Posterior cingulate gyrus (tissue), 11 donors: ENCODE measurements at places on chromosomes 13 and 19.

DNA sequence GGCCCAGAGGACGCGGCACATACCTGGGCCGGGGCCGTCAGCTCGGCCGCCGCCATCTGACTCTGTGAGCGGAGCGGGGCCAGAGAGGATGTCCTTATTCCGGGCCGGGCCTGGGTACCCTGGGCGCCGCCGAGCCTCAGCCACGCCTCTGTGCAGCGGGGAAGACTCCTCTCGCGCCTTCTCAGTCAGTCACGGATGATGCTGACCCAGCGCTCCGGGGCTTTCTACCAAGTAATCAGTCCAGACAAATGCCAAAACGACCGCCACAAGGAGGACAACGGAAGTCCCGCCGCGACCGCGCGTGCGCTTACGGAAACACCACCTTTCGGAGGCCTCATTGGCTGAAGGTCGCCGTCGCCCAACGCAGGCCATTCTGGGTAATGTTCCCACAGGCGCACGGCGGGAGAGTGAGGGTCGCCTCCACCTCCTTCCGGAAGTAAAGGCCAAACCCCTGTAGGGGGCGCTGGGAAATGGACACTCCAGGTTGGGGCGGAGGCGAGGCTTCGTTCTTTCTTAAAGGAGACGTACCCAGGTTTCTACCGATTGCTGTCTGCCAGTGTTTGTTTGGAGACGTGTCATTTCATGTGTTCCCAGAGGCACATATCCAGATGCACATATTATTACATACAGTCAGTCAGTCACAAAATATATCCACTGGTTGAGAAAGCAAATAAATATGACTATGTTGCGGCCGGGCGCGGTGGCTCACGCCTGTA, at the start of gene ZNF256:
Gene ZNF256 (minus strand): TSS at position 288 of the 716 bp plus-strand sequence. CDS start 232 bp downstream, at position 56.
- DNase-seq = peak; percentile 96

DNA sequence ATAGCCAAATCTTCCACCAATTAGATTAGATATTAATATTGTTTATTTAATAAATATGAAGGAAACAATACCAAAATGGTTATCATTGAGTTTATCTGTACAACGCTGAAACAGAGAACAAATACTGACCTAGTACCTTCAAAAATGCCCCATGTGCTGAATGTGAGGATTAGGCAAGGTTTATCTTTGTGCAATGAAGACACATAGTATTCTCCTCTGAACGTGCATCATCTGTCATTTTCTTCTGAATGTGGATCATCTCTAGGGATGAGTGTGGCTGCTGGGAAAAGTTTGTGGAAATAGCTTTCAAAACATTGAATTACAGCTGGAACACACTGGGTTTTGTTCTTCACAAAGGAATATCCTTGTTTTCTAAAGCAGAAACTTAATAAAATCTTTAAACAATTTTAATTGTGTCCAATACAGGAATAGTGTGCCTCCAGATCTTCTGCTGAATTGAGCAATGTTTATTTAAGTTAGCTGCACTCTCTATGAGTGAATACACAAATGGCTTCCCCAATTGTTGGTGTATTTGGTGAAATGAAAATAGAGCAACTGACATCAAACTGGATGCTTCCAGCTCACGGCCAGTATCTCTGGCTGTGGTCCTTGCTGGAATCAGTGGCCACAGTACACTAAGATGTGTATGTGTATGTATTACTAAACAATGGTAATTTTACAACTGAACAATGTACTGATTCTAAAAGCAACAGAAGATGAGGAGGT, 6.7 kb downstream of the COL4A1 start:
- no peak for DNase-seq

DNA sequence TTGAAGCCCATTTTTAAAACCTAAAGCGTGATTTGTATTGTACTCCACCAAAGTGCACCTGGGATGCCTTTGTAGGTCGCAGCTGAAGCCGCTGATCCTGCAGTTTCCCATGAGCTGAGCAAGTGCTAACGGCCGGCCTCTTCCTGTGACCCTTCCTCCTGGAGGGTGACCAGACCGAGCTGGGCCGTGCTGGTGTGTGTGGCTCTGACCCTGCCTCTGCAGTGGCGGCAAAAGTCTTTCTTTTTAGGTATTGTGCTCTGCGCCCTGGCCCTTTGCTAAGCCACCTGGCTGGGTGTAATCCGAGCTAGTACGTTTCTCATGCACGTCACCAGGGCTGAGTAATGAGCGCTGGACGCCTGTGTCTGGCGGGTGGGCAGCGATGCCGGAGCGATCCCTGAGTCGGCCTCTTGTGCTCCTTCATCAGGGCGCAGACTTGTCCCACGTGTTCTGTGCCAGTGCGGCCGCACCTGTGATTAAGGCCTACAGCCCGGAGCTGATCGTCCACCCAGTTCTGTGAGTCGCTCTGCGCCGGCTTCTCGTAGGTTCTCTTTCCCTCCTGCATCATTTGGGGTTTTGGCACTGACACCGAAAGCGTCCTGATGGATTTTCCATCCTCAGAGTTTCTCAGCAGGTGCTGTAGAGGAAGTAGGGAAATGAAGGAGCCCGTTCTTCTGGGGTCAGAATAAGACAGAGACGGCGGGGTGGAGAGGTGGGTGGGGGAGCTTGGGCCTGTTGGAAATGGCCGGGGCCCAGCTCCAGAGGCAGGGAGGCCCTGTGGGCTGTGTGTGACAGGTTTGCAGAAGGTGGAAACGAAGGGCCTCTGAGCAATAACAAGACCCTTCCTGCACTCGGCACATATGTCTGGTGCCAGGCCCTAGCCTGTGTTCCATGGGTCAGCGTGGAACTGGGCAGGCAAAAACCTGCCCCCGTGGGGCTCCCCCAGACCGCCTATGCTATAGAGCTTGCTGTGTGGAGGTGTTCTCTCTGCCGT, 9.7 kb downstream of the NAXD start:
- no peak for DNase-seq

DNA sequence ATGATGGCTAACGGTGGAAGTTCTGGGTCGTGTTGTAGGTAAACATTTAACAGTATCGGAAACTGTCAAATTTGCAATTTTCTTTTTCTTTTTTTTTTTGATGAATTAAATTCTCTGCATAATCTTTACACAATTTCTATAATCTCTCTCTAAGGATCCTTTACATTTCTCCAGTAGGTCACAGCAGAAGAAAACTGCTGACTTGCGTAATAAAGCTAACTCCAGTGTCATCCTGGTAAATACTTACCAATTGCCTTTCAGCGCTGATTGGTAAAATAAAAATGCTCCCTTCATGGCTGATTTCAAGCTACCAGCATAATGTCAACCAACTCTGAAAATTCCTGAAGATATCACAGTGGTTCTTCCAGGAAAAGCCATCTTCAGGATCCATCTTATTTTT, 510.5 kb upstream of the ATXN8OS start:
- no peak for DNase-seq

DNA sequence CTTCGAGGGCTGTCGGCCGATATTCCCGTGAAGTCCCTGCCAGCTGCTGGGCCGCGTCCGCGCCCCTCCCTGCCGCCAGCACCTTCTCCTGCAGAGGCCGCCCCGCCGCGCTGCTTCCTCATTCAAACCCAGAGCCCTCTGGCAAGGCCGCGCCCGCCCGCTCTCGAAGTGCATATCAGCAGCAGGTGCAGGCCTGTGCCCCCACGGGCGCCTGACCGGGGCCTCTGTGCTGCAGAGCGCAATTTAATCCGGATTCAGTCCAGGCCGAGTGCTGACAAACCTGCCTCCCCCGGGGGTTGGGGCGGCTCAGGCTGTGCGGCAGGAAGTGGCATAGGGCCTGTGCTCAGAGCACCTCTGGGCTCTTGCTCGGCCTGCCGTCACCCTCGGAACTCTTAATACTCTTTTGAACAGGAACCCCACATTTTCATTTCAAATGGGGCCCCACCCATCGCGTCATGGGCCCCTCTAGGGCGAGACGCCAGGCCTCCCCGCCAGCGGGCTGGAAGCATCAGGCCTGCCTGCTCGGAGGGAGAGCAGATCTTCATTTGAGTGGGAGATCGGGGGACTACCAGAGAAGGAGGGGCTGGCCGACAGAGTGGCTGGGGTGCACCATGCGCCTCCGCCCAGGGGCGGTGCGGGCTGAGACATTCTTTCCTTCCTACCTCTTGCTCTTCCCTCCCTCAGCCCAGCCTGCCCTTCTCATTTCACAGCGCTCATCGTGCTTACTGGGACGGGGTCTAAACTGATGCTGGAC, 125.7 kb downstream of the TNFRSF19 start:
- no peak for DNase-seq

- no peak for DNase-seq
Observed at GRCh38 chr13:30526612-30527495, 61.1 kb upstream of the HMGB1 start.

DNA sequence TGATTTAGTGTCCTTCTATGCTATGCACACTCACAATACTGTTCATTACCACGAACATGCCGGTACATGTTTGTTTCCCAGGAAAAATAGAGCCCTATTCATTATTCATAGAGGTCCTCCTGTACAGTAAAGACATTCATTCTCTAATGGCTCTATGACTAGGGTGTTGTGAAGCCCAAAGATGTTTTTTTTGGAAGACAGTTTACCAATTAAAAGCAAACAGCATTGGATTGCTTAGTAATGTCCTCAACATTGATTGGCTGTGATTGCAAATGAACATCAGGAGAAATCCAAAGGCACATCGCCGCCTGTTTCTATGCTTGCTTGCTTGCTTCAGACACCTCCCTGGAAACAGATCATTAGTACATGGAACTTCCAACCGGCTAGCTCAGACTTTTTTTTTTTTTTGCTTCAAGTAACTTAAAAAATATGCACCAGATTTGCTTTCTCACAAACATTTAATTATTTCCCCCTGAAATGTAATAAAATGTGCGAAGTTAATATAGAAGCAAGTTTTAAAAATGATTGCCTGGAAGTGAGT, 8.8 kb upstream of the GPC6 start:
- DNase-seq = no peak

GRCh38 chr19:2610637-2611482, 91.6 kb downstream of the GNG7 start:
- DNase-seq = peak; percentile 87

- DNase-seq = no peak
Observed at GRCh38 chr13:89550938-89551337, 1796.5 kb upstream of the MIR17HG start.

- no peak for DNase-seq
Observed at GRCh38 chr19:17249887-17250548, 4.3 kb upstream of the NR2F6 start.

GRCh38 chr19:56350416-56351045, 35.9 kb upstream of the ZSCAN5A start:
- DNase-seq = peak; percentile 10

- DNase-seq = no peak
Observed at GRCh38 chr13:79423801-79424642, 18.0 kb upstream of the RBM26 start.

DNA sequence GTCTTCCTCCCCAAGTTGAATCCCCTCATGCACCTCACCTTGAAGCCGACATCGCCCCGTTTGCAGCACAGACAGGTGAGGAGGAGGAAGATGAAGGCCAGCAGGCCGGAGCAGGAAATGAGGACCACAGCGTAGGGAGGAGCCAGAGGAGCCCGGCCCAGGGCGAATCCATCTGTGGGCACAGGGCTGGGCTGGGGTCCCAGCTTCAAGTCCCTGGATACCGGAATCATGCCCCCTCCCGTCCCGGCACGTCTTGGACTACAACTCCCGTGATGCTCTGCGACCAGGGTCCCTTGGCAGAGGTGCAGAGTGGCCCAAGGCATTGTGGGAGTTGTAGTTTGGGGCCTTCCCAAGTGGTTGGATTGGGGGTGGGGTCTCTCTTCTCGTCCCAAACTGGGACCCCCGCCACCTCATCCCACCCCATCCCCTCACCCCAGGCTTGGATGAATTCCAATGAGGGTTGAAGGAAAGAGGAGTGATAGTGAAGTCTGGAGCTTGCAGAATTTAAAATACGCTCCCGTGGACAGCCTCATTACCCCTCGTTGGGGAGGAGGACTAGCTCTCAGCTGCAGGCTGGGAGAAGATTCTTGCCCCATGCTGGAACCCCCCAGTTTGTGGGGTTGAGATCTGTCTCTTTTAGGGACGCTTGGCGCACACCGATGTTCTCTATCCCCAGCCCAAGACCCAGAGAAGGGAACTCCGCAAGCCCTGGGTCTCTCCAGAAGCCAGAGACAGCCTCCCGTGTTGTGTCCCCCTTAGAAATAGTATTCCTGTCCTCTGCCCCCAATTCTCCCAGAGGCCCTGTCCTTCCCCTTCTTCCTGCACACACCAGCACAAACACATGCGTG, 990 bp downstream of the LMTK3 start:
- peak; percentile 86 for DNase-seq

DNA sequence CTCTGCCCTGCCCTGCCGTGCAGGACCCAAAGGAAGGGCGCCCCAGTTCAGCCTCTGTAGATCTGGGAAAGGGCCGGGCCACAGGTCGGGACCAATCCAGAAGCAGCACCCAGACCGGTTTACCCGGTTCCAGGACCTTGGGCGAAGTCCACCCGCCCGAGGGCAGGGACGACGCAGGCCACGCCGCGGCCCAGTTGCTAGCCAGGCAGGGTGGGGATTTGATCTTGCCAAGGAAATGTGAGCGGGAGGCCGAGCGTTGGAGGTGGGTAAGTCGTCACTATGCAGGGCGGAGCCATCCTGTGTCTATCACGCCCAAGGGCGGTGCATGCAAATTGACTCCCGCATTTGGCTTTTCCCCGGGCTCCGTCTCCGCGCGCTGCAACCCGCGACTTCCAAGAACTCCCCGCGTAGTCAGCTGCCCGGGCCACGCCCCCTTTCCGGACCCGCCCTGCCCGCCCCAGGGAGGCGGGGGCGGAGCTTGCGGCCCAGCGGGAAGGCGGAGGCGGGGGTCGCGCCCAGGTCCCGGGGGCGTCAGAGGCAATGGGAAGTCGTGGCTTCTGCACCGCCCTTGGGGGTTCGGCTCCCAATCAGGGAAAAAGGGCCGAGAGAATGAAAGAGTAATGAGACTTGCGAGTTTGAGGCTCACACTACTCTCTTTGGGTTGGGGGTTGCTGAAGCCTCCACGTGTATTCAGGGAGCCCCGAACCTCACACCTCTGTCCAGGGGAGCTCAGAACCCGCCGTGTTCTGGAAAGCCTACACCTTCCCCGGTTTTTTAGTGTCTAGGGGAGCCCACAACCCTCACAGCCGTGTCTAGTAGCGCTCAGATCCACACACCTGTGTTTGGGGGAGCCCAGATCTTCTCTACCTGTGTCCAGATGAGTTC, 12.8 kb downstream of the IER2 start:
- peak; percentile 85 for DNase-seq

DNA sequence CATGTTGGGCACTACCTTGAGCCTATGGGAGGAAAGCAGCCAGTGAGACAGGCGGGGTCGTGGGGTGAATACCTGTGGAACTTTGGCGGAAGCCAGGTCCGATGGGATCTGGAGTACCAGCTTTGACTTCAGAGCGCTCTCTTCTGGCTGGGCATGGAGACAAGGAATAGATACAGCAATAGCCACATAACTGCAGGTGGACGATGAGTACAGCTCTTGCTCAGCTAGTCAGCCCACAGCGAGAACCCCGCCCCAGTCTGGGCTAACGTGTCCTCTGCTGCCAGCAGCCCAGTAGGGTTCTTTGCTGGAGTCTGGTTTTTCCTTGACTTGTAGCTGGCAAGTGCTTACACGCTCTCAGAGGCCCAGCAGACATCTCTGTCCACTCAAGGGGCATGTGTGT, 83.4 kb downstream of the SIPA1L3 start:
- DNase-seq = no peak
